ENCODE measurements at places on chromosomes 1 and 21. TPM values are rescaled to one million over a fixed set of nuclear protein-coding genes. Genes with fewer than 3 reads are reported as not detected.

The EFNA3 gene
- 2.1 TPM for total RNA-seq

The HES2 gene
- not detected for total RNA-seq

The PAPPA2 gene
- not detected for total RNA-seq

The DUSP12 gene
- total RNA-seq, result 20.1 TPM

The IQCC gene
- 3.0 TPM for total RNA-seq

The FNDC5 gene
- 2.0 TPM for total RNA-seq

The NUP210L gene
- not detected for total RNA-seq

The KRTAP19-1 gene
- not detected for total RNA-seq

- H3K36me3 ChIP-seq, result no peaks in the 10 kb centered on the region
- H3K4me1 ChIP-seq, result no peaks in the 10 kb centered on the region
- H3K4me3 ChIP-seq, result no peak overlapping the region
- no peaks in the 10 kb centered on the region for H3K27me3 ChIP-seq
Observed at GRCh38 chr1:14111121-14111520, 411.1 kb downstream of the PRDM2 start.

- H3K4me3 ChIP-seq, result no peak overlapping the region
- no peaks in the 10 kb centered on the region for H3K36me3 ChIP-seq
- H3K27ac ChIP-seq, result no peak overlapping the region
- no peak for DNase-seq
- H3K4me1 ChIP-seq, result no peaks in the 10 kb centered on the region
- H3K27me3 ChIP-seq, result no peaks in the 10 kb centered on the region
Observed at GRCh38 chr1:18348354-18348753, 132.4 kb upstream of the KLHDC7A start.

GRCh38 chr1:118113261-118113660, 71.8 kb downstream of the SPAG17 start:
- peaks cover 22% of the 10 kb centered on the region for H3K4me1 ChIP-seq
- H3K4me3 ChIP-seq, result no peak overlapping the region
- no peak overlapping the region for H3K27ac ChIP-seq
- no peak for DNase-seq
- H3K36me3 ChIP-seq, result no peaks in the 10 kb centered on the region

GRCh38 chr1:154736841-154737240, 128.9 kb upstream of the ADAR start:
- H3K27me3 ChIP-seq, result peaks cover 49% of the 10 kb centered on the region
- no peak for DNase-seq
- no peak overlapping the region for H3K27ac ChIP-seq
- no peaks in the 10 kb centered on the region for H3K36me3 ChIP-seq
- H3K4me3 ChIP-seq, result no peak overlapping the region

- H3K4me1 ChIP-seq, result no peaks in the 10 kb centered on the region
- H3K27me3 ChIP-seq, result peaks cover 9% of the 10 kb centered on the region
- H3K27ac ChIP-seq, result no peak overlapping the region
- no peak for DNase-seq
- no peaks in the 10 kb centered on the region for H3K36me3 ChIP-seq
Observed at GRCh38 chr1:29357452-29357851, 121.1 kb downstream of the PTPRU start.

DNA sequence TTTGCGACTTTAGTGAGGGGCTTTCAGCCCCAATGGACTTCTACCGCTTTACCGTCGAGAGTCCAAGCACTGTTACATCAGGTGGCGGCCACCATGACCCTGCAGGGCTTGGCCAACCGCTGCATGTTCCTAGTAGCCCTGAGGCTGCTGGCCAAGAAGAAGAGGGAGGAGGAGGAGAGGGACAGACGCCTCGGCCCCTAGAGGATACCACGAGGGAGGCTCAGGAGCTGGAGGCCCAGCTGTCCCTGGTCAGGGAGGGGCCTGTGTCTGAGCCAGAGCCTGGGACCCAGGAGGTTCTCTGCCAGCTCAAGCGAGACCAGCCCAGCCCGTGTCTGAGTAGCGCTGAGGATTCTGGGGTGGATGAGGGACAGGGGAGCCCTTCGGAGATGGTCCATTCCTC, 8.6 kb upstream of the SLC25A34 start:
- peaks cover 13% of the 10 kb centered on the region for H3K4me1 ChIP-seq
- peaks cover 23% of the 10 kb centered on the region for H3K36me3 ChIP-seq
- no peak overlapping the region for H3K27ac ChIP-seq
- H3K4me3 ChIP-seq, result no peak overlapping the region

- no peak for DNase-seq
- no peaks in the 10 kb centered on the region for H3K36me3 ChIP-seq
- H3K4me1 ChIP-seq, result no peaks in the 10 kb centered on the region
- no peak overlapping the region for H3K27ac ChIP-seq
- no peak overlapping the region for H3K4me3 ChIP-seq
Observed at GRCh38 chr1:20626524-20626923, 6.7 kb upstream of the PINK1 start.

GRCh38 chr1:192610112-192610889, 25.6 kb upstream of the RGS13 start:
- no peaks in the 10 kb centered on the region for H3K4me1 ChIP-seq
- H3K27me3 ChIP-seq, result no peaks in the 10 kb centered on the region
- no peak overlapping the region for H3K27ac ChIP-seq
- no peaks in the 10 kb centered on the region for H3K36me3 ChIP-seq
- no peak for DNase-seq
- no peak overlapping the region for H3K4me3 ChIP-seq

DNA sequence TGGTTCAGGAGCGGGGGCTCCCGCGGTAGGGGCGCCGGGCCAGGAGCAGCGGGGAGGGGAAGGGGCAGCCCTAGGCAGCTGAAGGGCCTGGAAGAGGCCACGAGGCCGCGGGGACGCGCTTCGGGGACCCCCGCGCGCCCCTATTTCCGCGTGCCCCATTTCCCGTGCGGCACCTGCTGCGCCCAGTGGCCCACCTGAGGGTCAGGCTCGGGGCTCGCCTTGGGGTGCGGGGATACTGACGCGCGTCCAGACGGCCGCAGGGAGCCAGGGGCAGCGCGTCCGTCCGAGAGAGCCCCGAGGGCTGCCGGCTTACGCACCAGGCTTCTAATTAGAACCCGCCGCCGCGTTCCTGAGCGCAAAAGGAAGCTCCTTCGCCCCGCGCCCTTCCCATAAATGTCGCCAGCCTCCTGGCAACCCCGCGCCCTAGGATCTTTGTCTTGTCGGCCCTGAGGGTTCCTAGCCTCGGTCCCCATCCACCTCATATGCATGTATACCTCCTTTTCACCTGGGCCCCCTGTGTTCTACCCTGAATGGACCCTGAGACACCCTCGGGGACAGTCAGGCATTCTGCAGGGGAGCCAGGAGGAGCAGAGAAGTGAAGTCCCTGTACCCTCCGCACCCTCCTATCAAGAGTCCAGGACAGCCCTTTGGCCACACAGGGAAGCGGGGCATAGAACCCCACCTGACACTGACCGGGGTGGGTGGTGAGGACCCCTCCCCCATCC, 1.8 kb downstream of the WNT3A start:
- H3K4me3 ChIP-seq, result no peak overlapping the region
- peaks cover 10% of the 10 kb centered on the region for H3K4me1 ChIP-seq
- DNase-seq, result peak; percentile 83
- no peak overlapping the region for H3K27ac ChIP-seq
- H3K36me3 ChIP-seq, result no peaks in the 10 kb centered on the region

GRCh38 chr1:244768804-244769203, 66.7 kb upstream of the COX20 start:
- H3K36me3 ChIP-seq, result no peaks in the 10 kb centered on the region
- no peaks in the 10 kb centered on the region for H3K27me3 ChIP-seq
- no peak overlapping the region for H3K27ac ChIP-seq
- no peak for DNase-seq
- H3K4me3 ChIP-seq, result no peak overlapping the region

DNA sequence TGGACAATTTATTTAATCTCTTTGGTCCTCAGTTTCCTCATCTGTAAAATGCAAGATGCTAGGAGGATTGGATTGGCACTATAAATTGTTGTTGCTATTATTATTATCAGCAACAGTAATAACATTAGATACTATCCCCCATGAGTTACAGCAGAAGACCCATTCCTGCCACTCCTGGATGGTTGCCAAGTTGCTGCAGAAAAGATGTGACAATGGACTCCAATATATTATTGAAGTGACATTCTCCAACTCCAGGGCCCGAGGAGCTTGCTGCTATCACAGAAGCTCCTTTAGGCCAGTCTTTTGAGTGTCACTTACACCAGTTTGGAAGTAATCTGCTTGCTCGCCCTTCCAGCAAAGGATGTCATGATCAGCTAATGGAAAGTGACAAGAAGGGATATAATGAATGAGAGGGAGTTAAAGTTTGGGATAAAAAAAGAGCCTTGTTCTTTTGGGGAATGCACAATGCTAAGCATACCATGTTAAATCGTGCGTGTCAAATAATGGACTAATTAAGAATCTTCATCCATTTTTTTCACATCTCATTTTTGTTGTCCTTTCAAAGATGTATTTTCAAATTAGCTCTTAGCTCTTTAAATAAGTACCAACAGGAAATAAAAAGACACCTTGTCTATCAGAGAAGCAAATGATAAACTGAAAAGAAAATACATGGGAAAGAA, 19.5 kb upstream of the PROX1 start:
- no peak overlapping the region for H3K27ac ChIP-seq
- no peak overlapping the region for H3K4me3 ChIP-seq
- peaks cover 2% of the 10 kb centered on the region for H3K27me3 ChIP-seq
- no peaks in the 10 kb centered on the region for H3K36me3 ChIP-seq

DNA sequence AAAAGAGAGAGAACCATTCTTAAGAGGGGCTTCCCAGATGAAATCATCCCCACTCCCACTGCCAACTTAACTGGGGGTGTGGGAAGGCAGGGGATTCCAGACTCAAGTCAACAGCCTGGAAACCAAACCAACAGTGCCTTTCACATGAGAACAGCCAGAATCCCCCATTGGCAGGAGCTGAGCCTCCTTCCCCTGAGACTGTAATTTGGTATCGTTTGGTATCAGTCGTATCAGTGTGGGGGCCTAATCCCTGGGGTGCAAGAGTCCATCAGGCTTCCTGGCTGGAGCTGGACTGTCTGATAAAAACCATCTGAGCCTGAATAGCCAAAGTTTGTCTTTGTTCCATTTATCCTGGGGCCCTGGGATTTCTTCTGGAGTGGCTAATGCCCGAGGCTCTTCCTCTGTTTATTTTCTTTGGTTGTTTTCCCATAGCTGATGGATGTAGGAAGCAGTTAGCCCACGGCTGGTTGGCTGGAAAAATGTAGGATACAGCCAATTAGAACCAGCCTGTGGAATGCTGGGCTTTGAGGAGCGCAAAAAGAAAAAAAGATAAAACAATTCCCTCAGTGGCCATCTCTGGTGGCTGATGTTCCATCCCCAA, 84.6 kb downstream of the LAMC2 start:
- H3K4me3 ChIP-seq, result peak overlapping the region; percentile 14
- no peaks in the 10 kb centered on the region for H3K36me3 ChIP-seq
- DNase-seq, result no peak
- H3K27me3 ChIP-seq, result no peaks in the 10 kb centered on the region
- peak overlapping the region; percentile 69 for H3K27ac ChIP-seq

- no peaks in the 10 kb centered on the region for H3K36me3 ChIP-seq
- no peak overlapping the region for H3K27ac ChIP-seq
- peaks cover 9% of the 10 kb centered on the region for H3K27me3 ChIP-seq
- no peaks in the 10 kb centered on the region for H3K4me1 ChIP-seq
- no peak overlapping the region for H3K4me3 ChIP-seq
Observed at GRCh38 chr1:104884939-104885338, 1135.2 kb downstream of the AMY1C start.

GRCh38 chr1:39105841-39106765, 80.0 kb downstream of the NDUFS5 start:
- DNase-seq, result no peak
- no peak overlapping the region for H3K27ac ChIP-seq
- peaks cover 40% of the 10 kb centered on the region for H3K4me1 ChIP-seq
- H3K36me3 ChIP-seq, result no peaks in the 10 kb centered on the region
- H3K27me3 ChIP-seq, result no peaks in the 10 kb centered on the region

GRCh38 chr1:91763252-91763651, 122.7 kb downstream of the TGFBR3 start:
- no peak overlapping the region for H3K4me3 ChIP-seq
- no peak for DNase-seq
- no peak overlapping the region for H3K27ac ChIP-seq
- H3K36me3 ChIP-seq, result peaks cover 7% of the 10 kb centered on the region
- H3K27me3 ChIP-seq, result no peaks in the 10 kb centered on the region

DNA sequence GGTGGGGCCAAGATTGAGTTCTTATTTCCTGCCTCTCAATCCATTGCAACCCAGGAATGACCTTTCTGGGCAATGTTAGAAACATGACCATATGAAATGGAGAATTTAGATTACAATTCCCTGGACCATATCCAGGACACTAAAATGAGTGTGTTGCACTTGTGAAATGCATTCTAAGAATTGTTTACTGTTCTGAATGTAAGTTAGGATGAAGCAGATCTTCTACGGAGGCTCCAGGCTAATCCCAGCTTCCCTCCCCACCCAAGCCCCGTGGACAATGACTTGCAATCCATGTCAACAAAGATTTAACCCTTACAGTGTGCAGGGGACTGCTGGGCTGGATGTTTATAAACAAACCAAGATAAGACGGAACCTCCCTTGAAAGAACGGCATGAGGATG, 31.7 kb upstream of the HAO2 start:
- H3K27ac ChIP-seq, result no peak overlapping the region
- H3K36me3 ChIP-seq, result no peaks in the 10 kb centered on the region
- peaks cover 13% of the 10 kb centered on the region for H3K27me3 ChIP-seq
- DNase-seq, result no peak
- H3K4me1 ChIP-seq, result peaks cover 5% of the 10 kb centered on the region
- no peak overlapping the region for H3K4me3 ChIP-seq

DNA sequence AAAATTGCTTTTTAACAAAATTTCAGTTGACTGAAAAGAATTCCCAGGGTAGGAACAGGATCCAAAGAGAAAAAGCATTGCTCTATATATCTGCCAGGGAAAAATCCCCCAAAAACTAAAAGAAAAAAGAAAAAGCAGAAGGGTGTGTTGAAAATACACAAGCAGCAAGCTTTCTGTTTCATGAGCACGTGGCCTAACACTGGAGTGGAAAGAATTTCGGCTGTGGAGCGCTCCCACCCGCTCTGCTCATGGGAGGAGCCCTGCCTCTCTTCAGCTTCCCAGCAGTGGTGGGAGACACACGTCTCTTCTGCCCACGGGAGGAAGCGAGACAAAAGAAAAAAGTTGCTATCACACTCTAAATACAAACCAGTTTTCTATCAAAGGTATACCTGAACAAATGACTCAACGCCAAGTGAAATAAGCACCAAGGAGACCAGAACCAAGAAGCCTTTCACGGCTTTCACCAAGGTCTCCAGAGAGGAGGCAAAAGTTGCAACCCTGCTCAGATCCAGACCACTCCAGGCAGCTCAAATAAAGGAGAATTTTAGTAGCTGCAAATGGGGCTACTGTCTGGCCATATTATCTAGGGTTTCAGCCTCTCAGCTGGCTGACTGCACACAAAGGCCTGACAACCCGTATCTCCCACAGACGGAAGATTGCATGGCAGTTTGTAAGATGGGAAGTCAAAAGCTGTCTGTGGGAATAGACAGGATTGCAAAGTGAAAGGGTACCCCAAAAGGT, 29.5 kb upstream of the ZNF496 start:
- peaks cover 27% of the 10 kb centered on the region for H3K4me1 ChIP-seq
- H3K27ac ChIP-seq, result peak overlapping the region; percentile 45
- H3K4me3 ChIP-seq, result no peak overlapping the region
- H3K36me3 ChIP-seq, result peaks cover 2% of the 10 kb centered on the region

GRCh38 chr21:17854745-17855144, 35.6 kb upstream of the C21orf91 start:
- no peaks in the 10 kb centered on the region for H3K36me3 ChIP-seq
- H3K4me3 ChIP-seq, result no peak overlapping the region
- H3K27ac ChIP-seq, result no peak overlapping the region
- H3K4me1 ChIP-seq, result no peaks in the 10 kb centered on the region
- DNase-seq, result no peak

- no peak overlapping the region for H3K4me3 ChIP-seq
- no peak overlapping the region for H3K27ac ChIP-seq
- H3K36me3 ChIP-seq, result no peaks in the 10 kb centered on the region
- peaks cover under 1% of the 10 kb centered on the region for H3K4me1 ChIP-seq
- no peak for DNase-seq
Observed at GRCh38 chr1:79100385-79100784, 93.9 kb upstream of the ADGRL4 start.

Data from osteocyte (in vitro differentiated cells).